Fibroblast of skin of left biceps (primary cell): ENCODE measurements at places on chromosomes 2 and 18.

GRCh38 chr2:109637749-109638570, 23.8 kb downstream of the SOWAHC start:
- no peak for DNase-seq

- no peak for DNase-seq
Measured at GRCh38 chr2:235116885-235117492, 165.2 kb downstream of the SH3BP4 start.

GRCh38 chr2:182368996-182369395, 57.8 kb downstream of the PDE1A start:
- DNase-seq, result no peak

GRCh38 chr2:28406276-28407096, 13.8 kb downstream of the FOSL2 start:
- no peak for DNase-seq

- peak; percentile 41 for DNase-seq
Measured at GRCh38 chr18:25832001-25832604, 258.3 kb downstream of the SS18 start.

DNA sequence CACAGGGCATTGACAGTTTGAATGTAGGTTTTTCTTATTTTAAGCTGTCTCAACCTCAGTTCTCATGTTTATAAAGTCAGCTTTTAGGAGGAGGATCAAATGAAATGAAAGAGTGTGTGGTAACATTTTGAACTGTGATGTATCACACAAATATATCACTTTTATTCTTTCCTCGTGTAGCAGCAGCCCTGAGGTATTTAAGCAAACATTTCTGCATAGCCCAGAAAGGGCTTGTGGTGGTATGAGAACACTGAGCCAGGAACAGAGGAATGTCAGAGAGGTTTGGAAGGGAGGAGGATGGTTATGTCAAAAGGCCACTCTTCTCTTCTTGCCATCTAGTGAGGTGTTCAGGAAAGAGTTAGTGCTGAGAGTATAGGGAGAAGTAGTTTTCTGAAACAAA, 150.2 kb downstream of the PARD3B start:
- no peak for DNase-seq

DNA sequence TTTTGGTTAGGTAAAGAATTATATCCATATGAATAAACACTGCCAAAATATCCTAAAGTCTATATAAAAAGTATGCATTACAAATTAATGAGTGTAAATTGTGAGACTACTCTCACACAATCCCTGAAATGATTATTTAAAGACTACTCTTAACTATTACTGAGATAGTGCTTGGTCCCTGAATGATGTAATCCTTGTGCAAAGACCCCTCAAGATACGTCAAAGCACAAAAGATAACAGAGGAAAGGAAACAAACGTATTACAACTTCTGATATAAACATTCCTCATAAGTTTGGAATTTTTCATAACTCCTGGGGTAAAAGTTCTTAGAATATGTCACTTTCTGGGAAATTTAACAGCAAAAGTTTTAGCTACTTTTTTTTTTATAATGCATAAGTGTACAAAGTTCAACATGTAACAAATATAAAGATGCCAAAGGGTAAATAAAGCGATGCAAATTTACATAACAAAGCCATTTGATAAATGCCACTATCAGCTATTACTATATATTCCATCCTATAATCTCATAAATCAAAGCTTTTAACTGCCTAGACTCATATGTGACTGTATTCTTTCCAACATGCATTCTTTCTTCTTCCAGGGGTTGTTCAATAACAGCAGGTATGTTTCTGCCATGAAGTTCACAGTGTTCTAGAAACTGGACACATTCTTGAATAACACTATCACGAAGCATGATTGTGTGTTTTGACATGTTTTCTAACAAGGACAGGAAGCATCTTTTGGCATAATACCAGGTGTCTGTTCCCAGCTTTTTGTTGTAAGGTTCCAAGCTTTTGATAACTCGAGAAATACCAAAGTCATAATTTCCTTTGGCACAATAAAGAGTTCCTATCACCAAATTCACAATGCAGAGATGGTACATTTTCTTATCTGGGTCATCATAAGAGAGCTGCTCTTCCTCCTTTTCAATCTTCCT, 158.0 kb downstream of the AGPS start:
- DNase-seq, result no peak

DNA sequence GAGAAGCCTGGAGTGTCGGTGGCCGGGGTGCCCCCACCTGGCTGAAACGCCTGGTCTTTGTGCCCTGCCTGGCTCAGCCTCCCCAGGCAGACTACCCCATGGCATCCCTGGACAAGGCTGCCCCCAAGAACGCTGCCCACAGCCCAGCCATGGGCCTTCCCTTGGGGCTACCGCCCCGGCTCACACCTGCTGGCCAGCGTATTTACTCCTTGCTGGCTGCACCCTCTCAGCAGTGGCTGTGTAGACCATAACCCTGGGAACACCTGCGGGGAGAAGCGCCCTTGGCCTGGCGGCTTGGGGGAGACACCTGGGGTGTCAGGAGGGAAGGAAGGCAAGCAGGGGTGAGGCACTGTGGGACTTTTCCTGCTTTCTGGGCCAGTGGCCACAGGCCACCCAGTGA, 17.3 kb downstream of the CAPN10 start:
- no peak for DNase-seq

DNA sequence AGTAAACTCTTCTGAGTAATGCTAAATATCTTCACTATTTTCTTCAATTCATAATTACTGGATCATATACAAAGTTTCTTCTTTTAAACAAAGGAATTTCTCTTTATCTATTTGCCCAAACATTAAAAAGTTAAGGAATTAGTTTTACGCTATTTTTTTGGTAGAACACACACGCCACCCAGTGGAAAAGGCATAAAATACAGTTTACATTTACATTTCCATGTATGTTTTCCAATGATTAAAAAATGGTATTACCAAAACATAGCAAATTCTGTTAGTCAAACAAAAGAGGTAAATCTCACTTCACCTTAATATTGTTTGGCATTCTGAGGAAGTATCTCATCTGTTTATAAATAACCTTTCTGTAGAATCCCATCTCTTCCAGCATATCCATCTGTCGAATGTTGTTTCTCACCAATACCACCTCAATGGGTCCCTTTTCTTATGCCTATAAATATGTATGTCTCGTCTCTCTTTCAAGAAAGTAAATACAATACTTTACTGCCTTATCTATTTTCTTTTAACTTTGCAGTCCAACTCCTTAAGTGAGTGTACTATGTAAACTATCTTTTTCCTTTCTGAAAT, 7.2 kb downstream of the BOLL start:
- DNase-seq, result no peak

DNA sequence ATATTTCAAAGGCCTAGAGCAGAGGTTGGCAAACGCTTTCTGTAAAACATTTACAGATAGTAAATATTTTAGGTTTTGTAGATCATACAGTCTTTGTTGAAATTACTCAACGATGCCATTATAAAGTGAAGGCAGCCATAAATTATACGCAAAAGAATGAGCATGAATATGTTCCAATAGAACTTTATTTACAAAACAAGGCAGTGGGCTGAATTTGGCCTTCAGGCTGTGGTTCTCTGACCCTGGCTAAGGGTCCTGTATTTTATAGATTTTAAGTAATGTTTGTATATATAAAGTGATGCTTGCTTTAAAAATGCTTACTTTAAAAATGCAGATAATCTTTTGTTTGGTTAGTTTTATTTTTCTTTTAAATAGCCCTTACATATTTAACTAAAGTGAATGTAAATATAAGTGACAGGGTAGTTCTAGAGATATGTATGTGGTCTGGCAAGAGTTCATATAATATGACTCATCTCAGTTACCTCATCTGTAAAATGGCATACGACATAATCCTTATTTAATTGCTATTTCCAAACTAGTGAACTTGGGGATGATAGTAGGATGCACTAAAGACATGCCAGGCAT, 51.7 kb upstream of the ATP5MC3 start:
- DNase-seq, result peak; percentile 24

DNA sequence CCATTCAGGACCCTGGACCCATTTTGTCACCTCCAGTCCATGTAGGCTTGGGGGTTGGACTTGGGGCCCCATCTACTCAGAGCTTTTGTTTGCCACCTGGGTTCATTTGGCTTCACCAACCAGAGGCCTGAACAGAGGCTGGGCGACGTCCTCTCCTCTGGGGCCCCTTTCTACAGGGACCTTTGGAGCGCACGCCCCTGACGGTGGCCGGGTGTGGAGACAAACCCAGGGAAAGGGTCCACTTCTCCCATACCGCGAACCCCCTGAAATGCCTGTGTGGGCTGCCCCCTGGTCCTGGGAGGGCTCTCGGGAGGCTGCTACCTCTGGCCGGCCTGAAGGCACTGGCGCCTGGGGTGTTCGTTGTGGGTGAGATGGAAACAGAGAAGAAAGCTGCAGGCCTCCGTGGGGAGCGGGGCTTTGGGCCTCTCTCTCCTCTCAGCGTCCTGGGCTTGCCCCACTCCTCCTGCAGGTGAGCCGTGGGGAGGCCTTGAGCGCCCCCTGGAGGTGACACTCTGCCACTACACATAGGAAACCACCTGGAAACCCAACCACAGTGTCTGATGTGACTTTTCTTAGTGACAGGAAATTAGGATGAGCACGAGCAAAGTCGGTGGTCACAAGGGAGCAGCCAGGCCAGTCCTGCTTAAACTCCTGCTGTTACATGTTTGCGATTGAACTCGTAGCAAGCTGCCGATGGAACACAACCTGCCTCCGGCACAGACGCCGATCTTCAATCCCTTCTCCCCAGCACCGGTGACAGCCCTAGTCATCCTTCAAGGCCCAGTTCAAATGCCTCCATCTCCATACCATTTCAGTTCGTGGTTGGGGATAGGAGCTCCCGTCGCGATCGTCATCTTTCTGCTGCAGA, 12.0 kb upstream of the NTSR2 start:
- DNase-seq, result no peak

DNA sequence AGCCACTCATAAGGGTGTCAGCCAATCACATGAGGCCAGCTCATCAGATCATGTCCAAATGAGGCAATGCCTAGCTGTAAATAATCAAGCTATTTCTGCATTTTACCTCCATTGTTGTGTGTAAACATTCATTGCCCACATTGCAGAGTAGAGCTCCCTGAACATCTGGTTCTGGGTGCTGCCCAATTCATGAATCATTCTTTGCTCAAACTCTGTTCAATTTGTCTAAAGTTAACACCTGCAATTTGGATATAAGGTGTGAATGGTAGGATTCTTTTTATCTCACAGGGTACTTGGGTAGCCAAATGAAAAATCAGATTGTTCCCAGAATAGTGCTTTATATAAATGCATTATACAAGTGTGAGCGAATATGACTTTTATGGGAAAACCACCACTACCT, 345.5 kb upstream of the NT5C1B start:
- no peak for DNase-seq

DNA sequence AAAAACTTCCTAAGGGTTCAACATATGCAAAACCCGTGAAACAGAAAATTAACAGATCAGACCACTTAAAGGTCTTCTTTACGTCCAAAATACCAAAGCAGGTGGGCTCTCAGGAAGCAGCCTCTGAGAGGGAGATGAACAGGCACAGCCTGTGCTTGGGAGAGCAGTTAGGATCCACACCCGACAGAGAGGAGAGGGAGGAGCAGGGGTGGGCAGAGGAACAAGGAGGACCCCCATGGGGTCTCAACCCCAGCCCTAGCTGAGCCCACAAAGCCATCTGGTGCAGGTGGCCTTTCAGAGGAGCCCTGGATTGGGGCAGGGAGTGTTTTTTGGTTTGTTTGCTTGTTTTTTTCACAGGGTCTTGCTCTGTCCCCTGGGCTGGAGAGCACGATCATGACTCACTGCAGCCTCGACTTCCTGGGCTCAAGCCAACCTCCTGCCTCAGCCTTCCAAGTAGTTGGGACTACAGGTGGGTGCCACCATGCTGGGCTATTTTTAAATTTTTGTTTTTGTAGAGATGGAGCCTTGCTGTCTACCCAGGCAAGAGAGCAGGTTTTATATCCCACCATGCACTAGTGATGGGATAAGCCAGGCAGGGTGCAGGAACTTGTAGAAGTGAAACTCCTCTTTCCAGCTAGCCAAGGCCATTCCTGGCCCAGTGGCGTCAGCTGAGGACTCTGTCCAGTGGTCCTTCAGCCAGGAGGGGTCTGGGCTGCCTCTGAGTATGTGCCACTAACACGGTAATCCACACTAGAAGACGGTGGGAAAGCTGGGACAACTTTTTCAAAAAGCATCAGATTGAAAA, 154.1 kb upstream of the HDAC4 start:
- no peak for DNase-seq

GRCh38 chr18:23953984-23954383, 60.6 kb upstream of the TTC39C start:
- no peak for DNase-seq

GRCh38 chr2:234840336-234840735, 111.5 kb upstream of the SH3BP4 start:
- peak; percentile 94 for DNase-seq

DNA sequence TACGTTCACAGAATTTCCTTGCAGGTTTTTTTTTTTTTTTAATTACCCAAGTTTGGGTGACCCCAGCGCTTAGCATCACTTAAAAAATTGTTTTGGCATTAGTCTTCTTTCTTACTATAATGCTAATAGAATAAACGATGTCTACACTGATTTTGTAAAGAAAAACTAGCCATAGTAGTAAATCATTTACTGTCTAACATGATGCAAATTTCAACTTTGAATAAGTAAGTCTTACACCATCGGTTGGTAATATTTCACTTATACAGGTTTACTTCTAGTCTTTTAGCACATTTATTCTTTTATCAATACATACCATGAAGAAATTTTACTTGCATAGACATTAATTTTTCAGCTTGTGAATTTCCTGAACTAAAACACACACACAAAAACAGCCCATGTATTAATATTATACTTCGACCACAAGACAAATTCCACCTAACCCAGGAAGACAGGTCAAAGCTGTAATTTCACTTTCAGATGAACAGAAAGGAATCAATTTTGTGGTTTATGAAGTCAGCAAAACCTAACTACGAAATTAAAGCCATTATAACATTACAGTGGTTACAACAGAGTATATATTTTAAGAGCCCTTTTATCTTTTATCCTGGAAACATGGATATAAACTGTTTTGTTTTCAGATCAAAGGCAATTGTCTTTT, 1.9 kb downstream of the YES1 start:
- DNase-seq, result no peak

DNA sequence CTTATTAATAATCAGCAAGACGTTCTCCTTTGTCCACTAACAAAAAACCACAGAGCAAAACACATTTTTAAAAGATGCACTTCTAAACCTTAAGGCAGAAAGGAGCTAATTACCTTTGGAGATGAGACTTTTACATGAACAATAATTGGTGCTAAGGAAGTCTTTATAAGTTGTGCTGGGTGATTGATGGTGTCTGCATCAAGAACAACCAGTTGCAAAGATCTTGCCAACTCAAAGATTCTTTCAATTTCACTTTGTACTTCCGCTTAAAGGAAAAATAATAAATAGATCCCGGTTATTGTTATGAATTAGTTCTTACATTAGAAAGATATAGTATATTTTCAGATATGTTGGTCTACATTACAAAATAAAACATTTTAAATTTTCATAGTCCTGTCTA, 26.9 kb upstream of the ARL5A start:
- DNase-seq, result no peak
